ENCODE measurements at places on chromosomes 13 and 19.

- DNase-seq, result no peak
These were observed 2.8 kb upstream of the AZU1 start for GRCh38 chr19:824885-825284.

DNA sequence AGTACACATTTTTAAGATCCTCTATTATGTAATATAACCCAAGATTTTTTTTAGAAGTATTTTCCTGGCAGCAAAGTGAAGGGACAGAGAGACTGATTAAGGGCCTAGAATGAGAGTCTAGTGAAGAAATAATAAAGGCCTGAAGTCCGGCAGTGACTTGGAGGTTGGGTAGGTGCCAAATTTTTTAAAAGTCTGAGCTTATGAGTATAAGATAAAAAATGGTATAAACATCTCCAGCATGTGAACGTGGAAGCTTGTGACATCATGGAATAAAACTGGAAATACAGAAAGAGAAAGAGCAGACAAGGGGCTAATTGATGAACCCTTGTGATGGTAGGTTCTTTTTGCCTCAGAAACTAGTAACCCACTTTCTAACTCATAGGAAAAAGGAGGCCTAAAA lies 174.6 kb downstream of the SUCLA2 start:
- no peak for DNase-seq

GRCh38 chr13:28657784-28658538 lies 969 bp upstream of the POMP start:
- no peak for DNase-seq

- DNase-seq, result no peak
These were observed 1.2 kb downstream of the DAPK3 start for GRCh38 chr19:3969435-3970312.

DNA sequence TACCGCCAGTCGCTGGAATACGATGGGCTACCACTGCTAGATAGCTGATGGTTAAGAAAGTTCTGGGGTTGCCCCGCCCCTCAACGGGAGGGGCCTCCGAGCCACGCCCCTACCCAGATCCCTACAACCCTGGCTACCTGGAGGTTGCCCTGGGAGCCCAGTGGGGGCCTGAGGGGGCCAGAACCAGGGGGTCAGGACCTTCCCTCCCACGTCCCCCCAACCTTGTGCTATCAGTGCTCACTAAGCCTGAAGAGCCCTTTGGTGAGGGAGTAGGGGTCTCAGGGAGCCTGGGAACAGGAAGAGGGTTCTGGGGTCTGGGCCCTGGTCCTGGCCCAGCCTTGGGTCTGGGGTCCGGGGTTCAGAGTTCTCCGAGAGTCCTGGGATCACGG lies 8.9 kb downstream of the OCEL1 start:
- peak; percentile 66 for DNase-seq

GRCh38 chr13:34360702-34361101 lies 542.8 kb downstream of the RFC3 start:
- DNase-seq, result no peak

- no peak for DNase-seq
These were observed 983 bp downstream of the ITM2B start for GRCh38 chr13:48233889-48234488.

DNA sequence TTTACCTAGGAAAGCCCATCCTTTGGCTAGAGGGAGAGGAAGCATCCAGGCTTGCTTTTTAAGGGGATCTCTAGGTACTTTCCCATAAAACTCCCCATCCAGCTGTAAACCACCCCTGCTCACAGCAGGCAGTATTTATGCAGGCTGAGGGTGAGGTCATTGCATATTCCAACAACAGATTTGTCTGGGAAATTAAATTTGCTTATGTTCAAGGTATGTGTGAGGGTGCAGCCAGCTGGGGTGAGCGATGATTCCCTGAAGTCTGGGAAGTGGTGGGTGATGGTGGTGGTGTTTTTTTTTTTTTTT lies 96.3 kb upstream of the C1QTNF9B start:
- no peak for DNase-seq

- DNase-seq, result no peak
These were observed 16.0 kb downstream of the SPATA13 start for GRCh38 chr13:24176351-24177101.

- DNase-seq, result no peak
These were observed 6.7 kb upstream of the KATNAL1 start for GRCh38 chr13:30314069-30314468.

- DNase-seq, result no peak
These were observed 1308.9 kb downstream of the OLFM4 start for GRCh38 chr13:54337540-54337939.

DNA sequence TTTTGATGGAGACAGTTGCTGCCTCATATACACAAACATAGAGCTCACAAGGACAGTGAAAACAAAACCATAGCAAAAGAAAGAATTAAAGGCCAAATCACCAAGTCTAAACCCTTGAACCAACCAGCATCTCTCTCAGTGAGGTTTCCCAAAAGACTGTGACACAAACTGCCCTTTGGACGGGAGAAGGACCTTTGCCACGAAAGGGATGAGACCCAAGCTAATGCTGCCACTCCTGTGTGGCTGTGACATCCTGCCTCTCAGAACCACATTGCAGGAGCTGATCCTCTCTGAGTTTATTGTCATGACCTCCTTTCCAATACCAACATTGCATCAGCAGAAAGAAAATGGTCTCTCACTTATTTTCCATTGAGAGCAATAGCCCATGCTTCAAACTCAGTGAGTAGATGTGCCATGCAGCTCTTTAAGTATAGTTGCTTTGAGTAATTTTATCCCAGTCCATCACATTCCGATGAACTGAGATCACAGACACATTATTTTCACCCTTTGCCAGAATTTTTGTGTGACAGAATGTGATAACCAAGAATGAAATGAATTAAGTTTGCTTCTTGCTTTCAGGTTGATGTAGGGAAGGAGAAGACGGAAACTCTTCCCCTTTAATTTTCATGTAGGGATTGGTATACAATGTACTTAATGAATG lies 133.5 kb upstream of the IRS2 start:
- DNase-seq, result no peak

DNA sequence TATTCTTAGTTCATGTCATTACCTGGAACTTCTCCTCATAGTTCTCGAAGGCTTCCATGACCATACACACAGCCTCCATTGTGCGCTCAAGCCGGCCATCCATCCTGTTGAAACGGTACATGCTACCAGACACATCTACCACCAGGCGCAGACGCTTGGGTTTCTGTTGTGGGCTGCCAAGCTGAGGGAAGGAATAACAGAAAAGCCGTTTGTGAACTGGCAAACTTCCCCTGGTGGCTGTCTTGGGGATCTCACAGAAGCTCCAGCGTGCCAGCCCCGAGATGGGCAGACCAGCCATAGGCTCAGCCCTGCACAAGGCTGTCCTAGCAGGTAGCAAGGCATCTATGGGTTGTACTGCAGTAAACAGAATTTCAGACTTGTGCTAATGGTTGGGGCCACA lies 130.1 kb downstream of the RGCC start:
- DNase-seq, result peak; percentile 26

DNA sequence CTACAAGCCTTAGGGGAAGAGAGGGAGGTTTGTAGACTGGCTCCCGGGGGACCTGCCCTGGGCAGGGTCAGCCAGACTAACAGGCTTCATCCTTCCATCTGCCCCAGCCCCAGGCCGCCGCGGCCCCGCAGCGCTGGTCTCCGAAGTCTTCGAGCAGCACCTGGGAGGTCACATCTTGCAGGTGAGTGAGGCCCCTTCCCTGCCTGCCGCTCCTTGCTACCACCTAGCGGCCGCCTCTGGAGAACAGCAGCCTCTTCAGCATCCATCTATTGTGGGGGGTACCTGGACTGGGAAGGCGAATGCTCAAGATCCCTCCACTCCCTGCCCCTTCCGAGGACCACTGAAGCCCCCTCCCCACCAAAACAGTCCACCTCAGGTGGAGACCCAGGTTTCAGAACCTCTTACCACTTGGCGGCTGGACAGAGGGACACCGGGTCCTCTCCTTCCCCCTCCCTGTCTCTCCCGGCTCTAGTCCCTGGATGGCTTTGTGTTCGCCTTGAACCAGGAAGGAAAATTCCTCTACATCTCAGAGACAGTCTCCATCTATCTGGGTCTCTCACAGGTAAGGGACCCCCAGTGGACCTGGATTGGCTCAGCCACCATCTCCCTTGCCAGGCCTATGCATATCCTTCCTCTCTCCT lies 12.7 kb downstream of the NPAS1 start:
- peak; percentile 73 for DNase-seq

DNA sequence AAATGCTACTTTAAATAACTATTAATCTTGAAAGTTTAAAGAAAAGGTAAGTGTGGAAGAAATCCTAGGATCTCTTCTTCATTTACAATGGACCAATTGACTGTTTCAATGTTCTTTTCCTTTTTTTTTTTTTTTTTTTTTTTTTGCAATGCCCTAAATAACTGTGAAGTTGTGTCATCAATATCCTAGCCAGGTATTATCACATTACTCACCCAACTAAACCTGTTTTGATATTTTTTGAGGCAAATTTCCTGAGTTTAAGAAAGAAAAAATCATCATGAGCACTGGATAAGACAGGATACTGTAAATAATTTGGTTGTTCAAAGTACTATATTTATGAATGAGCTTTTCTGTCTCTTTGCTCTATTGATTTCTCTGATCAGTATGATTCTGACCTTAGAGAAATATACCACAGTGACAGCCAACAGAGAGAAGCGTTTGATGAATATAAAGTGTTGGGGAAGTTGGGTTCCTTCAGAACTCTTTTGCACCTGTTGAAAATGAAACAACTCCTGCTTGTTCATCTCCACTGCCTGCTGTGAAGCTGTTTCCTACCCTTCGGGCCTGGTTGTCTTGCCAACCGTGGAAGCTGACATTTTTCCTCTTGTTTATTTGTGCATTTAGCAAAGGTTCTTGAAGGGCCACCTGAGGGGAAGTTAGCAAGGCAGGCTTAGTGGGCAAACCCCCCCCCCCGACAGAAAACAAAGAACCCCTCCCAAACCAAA lies 1220.5 kb upstream of the SLC10A2 start:
- no peak for DNase-seq

GRCh38 chr19:9847087-9847671 lies 12.1 kb downstream of the PIN1 start:
- DNase-seq, result peak; percentile 40
